NCI-H446 (cell line): ENCODE measurements at places on chromosomes 1 and 21.

DNA sequence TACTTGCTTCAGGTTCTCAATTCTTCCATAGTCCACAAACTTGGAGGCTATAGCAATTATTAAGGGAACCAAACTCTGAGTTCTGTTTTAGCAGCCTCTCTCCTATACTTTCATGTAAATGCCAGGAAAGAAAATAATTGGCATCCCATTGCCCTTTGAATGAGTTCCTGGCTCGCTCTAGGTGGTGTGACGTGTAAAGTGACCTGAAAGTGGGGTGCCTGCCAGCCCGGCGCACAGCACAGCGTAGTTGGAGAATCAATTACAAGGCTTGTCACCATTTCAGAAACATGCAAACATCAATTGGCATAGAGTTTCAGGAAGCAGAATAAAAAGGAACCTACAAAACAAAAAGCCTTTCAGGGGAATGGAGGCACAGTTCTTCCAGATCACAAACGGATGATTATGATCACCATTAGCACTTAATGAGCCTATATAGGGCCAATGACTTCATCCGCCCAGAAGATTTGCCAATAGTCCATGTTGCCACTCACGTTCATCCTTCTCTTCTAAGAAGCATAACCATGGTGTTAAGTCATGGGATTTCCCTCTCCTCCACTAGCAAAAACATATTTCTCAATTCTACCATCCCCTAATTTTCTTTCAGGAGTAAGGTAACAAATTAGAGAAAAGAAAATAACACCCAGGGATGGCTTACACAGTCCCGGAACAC lies 354.6 kb upstream of the ADGRL2 start:
- DNase-seq = peak; percentile 15

DNA sequence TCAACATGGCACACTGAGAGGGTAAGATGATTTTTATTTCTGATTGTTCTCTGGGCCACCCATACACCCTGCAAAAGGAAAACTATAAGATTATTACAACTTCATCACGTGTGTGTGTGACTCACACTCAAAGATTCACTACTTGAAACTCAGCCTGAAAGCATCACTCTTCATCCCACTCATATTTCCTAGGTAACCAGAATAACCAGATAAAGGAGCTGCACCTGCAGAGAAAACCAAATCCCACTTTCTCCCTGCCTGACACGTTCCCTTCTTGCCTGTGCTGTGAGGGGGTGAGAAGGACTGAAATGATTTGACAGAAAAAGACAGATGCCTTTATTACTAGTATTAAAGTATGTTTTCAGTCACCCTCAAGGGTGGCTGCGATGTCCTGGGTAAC lies 131.6 kb downstream of the TGFBR3 start:
- no peak for DNase-seq

DNA sequence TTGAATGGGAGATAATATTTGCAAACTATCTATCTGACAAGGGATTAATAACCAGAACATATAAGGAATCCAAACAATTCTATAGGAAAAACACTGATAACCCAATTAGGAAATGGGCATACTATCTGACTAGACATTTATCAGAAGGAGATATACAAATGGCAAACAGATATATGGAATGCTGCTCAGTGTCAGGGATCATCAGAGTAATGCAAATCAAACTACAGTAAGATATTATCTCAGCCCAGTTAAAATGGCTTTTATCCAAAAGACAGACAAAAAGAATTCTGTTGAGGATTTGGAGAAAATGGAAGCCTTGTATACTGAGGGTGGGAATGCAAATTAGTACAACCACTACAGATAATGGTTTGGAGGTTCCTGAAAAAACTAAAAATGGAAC lies 758.0 kb upstream of the B3GALT2 start:
- no peak for DNase-seq

- DNase-seq = no peak
Observed at GRCh38 chr1:72221811-72222210, 60.5 kb downstream of the NEGR1 start.

- DNase-seq = no peak
Observed at GRCh38 chr21:44035244-44035643, 23.1 kb downstream of the TRAPPC10 start.

GRCh38 chr1:180173952-180174351 lies 19.3 kb downstream of the QSOX1 start:
- peak; percentile 98 for DNase-seq

DNA sequence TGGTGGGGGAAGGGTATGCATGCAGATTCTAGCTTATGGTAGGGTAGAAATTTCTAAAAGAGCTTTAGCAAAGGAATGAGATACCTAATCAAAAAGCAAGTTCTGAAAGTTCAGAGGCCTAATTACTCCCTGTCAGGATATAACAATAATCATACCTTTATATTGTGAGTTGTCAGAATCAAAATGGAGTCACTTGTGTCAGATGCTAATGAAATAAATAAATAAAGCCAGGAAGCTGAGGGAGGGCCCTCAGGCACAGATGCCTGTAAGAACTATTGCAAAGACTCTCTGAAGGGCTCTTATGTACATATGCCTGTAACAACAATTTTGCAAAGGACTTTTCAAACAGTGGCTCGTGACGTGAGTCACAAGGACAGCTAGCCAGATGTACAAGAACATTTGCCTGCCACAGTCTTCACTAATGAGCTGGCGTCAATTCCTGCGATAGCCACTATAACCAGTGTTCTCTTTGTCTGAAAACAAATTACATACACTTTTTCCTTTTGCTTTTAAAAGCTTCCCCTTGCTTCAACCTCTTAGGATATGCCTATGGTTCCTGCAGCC lies 27.4 kb upstream of the DNASE2B start:
- no peak for DNase-seq

GRCh38 chr1:46020010-46020409 lies 112.4 kb downstream of the PIK3R3 start:
- no peak for DNase-seq

DNA sequence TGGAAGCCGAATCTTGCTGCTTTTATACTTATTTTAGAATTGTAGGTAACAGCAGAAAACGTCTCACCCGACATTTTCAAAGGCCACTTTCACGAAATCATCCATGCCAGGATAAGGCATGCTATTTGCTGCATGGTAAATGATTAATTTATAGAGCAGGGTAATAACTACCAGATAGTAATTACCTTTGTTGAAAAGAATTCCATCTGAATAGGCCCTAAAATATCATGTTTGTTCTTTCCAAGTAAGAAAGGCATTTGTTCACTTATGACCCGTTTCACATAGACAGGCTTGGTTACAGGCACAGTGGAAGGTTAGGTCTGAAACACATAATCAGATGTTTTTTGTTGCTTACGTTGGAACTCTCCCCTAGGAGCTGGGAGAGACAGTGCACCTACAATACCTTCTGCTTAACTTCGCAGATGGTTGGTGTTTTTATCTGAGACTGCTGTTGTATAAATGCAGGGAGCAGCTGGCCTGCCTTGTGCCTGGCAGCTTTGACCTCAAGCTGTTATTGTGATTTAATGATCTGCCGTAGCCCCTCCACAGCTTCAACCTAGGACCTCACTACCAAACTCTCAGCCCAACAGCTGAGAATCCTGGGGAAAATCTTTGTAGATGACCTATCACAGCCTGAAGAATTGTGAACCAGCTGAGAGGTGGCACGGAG lies 1.6 kb downstream of the SLC44A3 start:
- peak; percentile 34 for DNase-seq

GRCh38 chr1:172887162-172887561 lies 163.6 kb downstream of the TNFSF18 start:
- DNase-seq = no peak

GRCh38 chr1:183346276-183346732 lies 71.9 kb downstream of the NMNAT2 start:
- DNase-seq = no peak

- no peak for DNase-seq
Observed at GRCh38 chr1:202034683-202035462, 24.5 kb downstream of the ELF3 start.

DNA sequence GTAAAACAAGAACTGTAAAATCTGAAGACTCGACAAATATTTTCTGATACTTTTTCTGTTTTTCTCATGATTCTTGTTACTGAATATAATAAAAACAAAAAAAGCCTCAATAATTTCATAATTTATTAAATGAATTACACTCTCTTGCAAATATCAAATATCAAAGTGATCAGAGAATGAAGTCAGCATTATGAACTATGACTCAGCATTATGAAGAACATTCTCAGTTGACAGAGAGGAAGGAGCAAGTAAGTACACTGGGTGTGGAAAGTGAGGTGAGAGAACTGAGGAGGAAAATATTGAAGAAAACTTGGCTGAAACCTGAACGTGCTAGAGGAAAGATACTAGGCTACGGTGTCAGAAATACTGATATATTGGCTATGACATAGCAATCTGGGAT lies 529.5 kb downstream of the KCNT2 start:
- no peak for DNase-seq

DNA sequence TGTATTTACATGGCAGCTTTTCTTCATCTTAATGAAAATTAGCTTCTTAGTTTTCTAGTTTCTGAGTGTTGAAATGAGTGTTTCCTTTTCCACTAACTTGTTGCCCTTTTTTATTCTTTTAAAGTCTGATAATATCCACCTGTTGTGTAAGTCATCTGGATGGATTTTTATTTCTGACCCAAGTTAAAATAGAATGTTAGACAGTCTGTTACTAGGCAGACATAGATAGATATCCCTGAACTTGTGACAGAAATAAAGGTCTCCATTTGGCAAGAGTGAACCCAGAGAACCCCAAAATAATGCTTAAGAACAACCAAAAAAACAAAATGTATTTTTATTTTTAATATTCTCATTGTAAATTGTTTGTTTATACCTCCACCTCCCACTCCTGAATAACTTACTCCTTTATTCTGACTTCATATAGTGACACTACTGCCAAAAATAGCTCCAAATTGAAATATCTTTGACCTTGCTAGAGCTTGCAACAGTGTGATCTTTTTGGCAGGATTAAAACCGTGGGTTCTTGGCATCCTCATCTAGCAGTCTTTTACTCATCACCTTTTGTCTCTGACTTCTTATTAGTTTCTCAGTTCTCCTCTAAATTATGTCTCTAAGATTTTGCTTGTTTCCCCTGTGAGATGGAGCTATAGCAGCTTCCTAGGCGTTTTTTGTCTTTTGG lies 26.9 kb upstream of the SH3D21 start:
- no peak for DNase-seq

DNA sequence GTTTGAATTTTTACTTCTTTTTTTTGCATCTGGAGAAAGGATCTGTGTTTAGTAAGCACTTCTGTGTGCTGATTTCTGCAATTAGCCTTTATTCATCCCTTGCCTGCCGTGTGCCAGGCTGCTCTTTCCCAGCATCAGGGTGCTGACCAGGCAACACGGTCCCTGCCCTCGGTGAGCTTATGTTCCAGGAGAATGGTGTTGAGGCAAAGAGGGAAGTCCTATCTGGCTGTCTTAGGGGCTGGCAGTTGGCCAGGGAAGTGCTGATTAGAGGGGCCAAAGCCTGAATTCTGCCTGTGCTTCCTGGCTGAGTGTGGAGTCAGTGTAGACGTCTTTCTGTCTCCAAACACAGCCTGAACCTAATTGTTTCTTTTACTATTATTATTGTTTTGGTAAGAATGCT lies 187.1 kb downstream of the CAMTA1 start:
- DNase-seq = no peak

DNA sequence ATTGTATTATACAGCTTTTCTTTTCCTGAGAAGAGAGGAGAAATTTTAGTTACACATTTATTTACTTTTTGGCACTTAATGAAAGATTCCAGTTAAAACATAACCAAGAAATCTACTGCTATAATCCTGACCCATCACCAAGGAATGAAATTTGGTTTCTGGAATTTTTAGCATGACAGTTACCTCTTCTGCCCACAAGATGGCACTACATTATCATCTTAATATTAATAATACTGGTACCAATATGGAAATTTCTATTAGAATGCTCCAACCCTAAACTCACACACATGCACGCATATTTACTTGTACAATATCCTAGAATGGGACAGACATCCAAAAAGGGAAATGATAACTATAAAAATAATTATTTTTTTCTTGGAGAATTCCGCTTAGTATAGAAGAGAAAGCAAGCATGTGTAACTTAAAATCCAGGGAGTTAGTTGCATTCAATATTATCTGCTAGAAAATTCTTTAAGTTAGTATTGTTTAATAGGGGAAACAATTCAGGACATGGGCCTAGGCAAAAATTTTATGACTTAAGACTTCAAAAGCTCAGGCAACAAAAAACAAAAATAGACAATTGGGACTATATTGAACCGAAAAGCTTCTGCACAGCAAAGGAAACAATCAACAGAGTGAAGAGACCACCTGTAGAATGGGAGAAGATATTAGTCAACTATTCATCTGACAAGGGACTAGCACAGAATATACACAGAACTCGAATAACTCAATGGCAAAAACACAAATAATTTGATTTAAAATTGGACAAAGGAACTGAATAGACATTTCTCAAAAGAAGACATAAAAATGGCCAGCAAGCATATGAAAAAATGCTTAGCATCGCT lies 37.4 kb downstream of the MAP3K21 start:
- DNase-seq = no peak

DNA sequence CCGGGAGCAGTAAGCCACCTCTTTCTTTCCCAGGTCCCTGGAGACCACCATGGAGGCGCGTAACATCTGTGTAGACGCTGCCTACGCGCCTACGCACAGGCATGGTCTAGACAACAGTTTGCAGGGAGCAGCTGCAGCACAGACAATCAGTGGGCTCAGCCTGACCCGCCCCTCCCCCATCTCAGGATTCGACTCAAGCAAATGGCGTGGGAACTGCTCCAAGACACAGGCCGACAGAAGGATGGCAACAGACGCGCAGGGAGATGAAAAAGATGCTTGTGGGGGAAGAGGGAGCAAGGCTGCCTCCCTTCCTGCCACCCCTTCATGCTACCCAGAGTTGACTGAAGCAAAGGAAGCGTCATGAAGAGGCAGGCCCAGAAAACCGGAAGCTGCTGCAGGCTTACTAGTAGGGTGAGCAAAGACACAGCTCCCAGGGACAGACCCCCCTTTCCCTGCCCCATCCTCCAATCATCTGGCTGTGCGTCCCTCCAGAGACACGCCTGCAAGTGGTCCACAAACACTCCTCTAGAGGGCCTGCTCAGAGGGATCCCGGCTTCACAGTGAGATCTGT lies 19.5 kb downstream of the STK40 start:
- peak; percentile 97 for DNase-seq

DNA sequence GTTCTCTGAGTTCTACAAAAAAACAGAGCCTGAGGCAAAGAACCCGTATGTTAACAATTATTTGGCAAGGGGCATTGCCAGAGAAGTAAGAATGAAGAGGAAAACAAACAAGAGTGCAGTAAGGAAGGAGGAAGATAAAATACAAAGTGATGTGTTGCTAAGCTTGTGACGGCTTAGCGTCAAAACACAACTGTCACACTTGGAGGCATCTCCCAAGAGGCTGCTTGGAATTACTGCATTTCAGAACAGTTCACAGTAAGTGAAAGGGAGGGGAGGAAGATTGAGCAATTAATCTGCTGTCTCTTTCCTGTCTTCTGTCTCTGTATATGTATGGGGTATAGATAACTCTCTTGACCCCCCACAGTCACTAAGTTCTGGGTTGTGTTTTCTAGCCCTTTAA lies 1017.0 kb upstream of the TMPRSS15 start:
- no peak for DNase-seq

GRCh38 chr1:161792740-161793139 lies 26.6 kb downstream of the ATF6 start:
- DNase-seq = peak; percentile 76
